Dorsolateral prefrontal cortex (tissue), 122 donors: ENCODE measurements at places on chromosomes 1 and 21. TPM values are rescaled to one million over a fixed set of nuclear protein-coding genes. Genes with fewer than 3 reads are reported as not detected.
A peak's percentile ranks its signal among the peaks of the same experiment; 100 is the strongest.

Gene VAV3
- 3.7 TPM for total RNA-seq

DNA sequence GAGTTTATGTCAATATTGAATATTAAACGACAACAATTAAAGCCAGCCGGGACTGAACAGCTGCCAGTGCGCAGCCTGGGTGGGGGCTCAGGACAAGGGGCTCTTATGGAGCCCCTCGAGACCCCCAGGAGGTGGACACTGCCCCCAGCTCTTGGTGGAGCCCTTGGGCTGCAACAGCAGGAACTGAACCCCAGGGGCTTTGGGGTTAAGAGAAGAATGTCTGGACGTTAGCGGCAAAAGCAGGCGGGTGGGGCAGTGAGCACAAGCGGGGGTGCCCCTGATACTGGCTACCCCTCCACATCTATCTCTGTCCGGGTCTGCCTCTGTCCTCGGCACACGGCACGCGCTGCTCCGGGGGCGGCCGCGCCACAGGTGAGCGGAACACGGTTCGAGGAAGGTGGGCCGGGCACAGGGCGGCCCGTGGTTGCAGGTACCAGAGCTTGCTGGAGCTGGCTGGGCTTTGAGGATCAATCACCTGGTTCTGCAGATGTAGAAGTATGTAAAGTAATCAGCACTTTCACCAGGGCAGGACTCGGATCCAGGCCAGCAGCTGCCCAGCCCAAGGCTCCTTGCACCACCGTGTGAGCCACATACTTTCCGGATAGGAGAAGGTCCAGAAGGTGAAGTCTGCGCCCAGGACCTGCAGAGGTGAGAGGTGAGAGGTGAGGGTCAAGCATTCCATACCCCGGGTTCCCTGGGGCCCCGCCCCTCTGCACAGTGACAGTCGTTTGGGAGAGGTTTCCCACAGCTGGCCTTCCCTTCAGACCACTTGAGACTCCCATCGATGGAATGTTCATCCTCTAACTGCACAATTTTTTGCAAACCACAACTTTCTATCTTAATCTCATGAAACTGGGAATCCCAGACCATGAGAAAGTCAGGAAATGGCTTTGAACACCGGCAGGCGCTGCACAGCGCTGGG, 12.4 kb upstream of the POFUT2 start:
- DNase-seq = peak; percentile 32

DNA sequence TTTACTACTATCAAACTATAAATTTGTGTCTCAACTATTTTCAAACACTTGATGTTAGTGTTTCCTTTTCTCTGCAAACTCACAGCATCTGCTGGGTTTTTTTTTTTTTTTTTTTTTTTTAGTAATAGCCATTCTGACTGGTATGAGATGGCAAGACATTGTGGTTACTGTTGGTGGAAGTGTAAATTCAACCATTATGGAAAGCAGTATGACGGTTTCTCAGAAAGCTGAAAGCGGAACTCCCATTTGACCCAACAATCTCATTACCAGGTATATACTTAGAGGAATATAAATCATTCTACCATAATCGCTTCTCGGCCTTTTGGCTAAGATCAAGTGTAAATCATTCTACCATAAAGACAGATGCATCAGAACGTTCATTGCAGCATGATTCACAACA, 608.3 kb upstream of the ZP4 start:
- no peak for DNase-seq

DNA sequence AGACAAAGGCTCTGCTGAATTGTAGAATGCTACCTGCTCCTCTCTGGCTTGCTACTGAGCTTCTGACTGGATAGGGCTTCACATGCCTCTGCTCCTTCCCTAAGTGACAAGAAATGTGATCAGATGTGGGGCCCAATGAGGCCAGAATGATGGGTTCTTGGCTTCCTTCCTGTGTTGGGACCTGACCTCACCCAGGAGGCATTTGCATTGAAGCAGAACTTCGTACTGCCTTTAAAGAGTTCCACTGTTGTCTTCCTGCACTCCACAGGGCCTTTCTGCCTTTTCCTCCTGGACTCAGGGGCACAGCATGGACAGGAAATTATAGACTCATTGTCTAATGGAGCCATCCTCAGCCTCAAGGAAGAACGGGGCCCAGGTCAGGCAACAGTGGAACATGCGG, 14.3 kb downstream of the ZNF670 start:
- DNase-seq = no peak
